ENCODE measurements at places on chromosomes 11 and 22.
A peak's percentile ranks its signal among the peaks of the same experiment; 100 is the strongest.

DNA sequence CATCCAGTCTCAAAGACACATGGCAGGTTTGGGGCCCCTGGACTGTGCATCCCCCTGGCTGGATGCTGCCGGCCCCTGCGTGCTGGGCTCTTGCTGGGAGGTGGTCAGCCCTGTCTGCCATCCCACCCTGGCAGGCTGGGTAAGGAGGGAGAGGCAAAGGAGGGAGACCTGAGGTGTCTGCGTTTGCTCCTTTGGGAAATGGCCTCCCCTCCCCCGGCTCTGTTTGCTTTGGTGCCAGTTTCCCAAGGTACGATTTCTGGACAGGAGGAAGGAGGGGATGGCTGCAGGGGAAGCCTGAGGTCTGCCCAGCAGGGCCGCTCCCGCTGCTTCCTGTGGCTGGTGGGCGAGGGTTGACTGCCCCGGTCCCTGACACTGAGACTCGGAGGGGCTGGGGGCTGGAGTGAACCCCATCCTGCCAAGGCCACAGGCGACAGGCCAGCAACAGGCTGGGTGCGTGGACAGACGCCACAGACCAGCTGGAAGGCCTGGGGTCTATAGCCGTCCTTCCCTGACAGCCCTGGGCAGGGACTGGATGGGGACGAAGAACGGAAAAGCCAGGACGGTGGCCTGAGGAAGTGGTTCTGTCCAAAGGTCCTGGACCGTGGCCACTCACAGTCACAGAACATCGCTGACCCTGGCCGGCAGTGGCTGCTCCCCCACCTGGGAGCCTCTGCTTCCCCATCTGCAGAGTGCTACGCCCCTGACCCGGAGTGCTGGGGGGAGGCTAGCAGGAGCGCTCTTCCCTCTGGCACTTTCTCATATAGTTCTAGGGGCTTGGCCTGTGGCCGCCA lies 38.0 kb downstream of the OSBPL5 start:
- DNase-seq, result no peak

GRCh38 chr11:108571001-108571400 lies 22.6 kb downstream of the EXPH5 start:
- no peak for DNase-seq

- no peak for DNase-seq
Measured at GRCh38 chr22:47076758-47077157, 314.3 kb downstream of the TBC1D22A start.

DNA sequence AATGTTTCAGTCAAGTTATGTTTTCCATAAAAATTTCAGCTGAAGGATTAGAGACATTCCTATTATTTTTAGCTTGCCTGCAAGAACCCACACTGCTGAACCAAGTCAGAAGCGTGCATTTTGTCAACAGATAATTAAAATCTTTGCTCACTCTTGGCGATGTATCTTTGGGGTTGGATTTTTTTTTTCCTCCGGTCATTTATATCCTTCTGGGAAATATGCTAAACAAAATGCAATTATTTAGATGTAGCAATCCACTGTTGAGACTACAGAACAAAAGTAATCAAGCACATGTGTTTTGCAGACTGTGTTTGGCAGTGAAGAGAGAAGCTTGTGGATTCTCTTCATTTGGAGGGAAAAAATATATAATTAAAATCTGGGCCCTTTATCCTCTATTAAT lies 15.3 kb upstream of the NELL1 start:
- DNase-seq, result peak; percentile 26

DNA sequence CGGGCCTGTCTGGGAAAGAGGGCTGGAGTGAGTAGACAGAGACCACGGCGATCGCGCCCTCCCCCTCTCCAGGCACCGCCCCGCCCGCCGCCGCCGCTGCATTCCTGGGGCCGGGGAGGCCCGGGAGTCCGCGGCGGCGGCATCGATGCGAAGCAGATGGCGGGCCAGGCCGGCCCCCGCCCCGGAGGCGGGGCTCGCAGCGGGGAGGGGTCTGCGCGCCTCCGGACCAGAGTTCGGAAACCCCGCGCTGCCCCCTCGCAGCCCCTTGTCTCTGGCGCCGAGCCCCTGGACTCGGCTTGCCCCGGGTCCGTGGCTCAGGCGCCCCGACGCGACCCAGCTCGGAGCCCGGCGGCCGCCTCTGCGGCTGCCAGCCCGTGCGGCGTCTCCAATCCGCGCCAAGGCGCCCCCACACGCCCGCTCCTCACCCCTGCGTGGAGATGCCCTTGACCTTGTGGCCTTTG lies 1.3 kb downstream of the SCARF2 start:
- DNase-seq, result peak; percentile 22

- DNase-seq, result no peak
Measured at GRCh38 chr11:32215157-32215556, 124.3 kb downstream of the RCN1 start.

DNA sequence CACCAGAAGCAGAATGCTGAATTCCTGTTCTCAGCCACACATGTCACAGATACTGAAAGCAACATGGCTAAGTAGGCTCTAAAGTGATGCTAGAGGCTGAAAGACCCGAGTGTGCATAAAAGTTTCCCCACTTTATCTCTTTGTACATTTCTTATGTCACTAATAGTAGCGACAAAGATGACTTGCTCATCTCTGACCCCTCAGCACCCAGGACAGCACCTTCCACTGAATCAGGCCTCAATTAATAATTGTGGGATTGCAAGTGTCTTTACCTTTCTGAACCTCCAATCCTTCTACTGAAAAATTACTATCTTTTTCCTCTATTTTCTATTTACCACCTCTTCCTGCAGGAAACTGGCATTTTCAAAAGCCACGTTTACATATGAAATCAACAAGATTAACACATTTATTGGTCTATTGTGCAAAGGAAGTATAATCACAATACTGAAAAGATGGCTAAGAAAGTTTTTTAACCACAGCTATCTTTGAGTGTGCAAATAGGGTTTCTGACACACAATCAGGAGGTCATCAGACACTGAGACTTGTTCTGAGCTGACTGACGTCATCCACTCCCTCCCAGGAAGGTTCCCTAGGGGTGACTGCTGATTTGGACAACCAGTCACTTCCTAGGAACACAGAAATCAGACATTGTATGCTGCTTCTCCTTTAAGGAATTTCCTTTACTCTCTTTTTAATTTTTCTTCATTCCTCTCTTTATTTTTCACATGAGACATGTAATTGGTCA lies 213.9 kb upstream of the ISX start:
- DNase-seq, result peak; percentile 26

DNA sequence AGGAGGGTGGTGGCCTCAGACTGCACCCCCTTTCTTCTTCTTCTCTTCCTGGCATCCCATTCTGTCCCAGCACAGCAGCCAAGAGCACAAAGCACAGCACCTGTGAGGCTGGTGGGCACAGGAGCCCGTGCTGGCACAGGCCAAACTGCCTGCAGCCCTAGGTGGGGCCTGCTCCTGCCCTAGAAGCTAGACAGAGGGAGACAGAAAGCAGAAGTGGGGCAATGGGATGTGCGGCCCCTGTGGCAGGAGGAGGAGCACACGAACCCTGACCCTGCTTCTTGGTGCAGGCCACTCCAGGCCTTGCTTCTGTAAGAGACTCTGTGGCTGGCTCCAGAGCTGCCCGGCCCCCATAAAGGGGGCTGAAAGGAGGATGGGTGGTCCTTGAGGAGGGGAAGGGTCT lies 3.9 kb upstream of the PTS start:
- DNase-seq, result no peak

DNA sequence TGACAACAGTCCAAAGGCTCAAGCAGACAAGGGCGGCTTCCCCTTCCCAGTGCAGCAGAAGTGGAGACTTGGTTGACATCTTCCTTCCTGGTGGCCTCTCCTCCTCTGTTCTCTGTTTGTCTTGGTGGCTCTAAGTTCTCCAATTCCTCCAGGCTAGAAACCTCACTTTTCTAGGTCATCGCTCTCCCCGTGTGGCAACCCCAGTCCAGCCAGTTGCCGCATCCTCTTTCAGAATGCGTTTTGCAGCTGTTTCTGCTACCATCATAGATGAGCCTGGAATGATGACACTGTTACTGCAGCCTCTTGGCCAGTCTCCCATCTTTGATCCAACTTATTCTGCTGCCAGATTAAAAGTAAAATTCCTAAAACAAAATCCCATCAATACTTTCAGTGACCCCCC lies 201.5 kb downstream of the TRIM29 start:
- no peak for DNase-seq

GRCh38 chr11:90500922-90501568 lies 278.2 kb upstream of the CHORDC1 start:
- no peak for DNase-seq

DNA sequence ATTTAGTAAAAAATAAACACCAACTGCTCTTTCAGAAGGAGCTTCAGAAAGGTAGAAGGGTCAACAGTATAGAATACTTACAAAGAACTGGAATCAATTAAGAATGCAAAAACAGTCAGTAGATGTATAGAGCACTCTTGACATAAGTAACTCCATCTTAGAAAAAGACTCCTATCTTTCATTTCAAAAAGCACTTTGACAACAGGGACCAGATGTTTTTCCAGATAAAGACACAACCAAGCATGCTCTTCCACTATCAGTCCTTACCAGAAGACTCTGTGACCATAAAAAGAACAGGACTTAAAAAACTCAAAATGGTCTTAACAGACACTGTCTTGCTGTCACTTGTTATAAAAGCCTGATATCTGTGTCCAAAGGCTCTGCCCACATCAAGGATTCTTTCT lies 5.2 kb downstream of the SLC25A17 start:
- no peak for DNase-seq

GRCh38 chr11:119634301-119634700 lies 94.7 kb downstream of the NECTIN1 start:
- DNase-seq, result no peak

DNA sequence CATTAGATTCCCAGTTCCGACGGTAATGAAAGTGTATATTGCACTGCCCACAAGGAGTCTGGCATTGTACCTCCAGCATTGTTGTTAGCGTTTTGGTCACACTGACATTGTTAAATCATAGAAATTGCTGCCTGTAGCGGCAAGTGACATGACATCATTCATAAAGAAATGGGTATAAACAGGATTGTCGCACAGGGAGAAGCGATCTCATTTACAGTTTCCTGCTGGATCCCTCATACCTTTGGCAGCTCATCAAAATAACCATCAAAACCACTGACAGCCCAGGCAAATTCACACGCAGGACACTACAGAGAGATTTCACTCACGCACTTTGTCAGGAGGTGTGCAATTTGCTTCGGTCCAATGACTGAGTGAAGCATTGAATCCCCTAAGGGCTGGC lies 3.5 kb downstream of the HTR3B start:
- DNase-seq, result peak; percentile 64

DNA sequence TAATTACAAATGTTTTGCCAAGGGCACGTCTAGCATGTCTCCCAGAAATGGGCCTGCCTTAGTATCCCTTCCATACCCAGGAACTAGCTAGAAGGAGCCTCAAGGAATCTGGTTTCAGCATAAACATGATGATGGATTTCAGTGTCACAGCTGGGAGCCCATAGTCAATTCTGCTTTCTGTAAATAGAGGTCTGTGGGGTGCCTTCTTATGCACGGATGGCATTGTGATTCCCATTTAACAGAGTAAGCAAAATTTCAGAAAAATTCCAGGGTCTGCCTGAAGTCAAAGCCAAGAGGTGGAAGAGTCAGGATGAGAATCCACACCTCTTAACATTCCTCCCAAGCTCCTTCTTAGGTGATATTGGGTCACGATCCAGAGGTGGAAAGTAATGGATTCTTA lies 12.1 kb downstream of the DUSP18 start:
- peak; percentile 63 for DNase-seq

DNA sequence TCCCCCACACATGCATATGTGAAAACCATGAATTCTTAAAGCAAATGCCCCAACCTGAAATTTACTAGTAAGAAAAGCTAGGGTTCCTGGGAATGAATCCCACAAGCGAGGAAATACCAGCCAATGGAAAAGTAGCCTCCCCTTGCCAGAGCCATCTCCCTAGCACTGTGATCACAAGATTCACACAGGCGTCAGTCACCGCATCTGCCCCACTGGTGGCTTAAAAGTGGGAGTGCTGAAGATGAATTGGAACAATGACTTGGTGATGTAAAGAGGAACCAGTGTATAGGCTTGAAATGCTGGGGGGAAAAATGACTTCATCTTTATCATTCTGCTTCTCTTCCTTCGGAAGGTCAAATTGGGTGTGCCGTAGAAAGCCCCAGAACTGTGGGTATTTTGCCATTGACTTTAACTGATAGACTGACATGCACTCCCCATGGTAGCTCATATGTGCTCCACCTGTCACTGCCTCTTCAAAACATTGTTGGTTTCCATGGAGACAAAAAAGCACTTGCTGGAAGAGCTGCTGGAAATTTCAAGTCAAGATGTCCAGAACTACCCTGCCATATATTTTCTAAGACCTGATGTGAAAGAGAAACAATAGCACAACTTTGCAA lies 19.2 kb upstream of the ASPHD2 start:
- DNase-seq, result no peak

DNA sequence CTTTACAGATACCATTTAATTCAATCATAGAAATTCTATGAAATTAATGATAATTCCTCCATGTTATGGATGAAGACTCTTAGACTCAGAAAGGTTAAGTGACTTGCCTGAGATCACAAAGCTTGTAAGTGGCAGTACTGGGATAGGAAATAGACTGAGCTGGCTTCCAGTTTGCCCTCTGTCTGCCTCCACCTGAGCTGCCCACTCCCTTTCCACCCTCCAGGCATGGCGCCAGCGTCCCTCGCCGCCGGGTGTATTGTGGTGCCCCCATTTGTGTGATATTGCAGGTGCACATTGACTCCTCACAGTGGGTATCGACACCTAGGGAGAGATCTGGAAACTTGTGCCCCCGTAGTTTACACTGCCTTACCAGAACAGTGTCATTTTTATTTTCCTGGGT lies 9.4 kb upstream of the RPS3 start:
- peak; percentile 65 for DNase-seq

DNA sequence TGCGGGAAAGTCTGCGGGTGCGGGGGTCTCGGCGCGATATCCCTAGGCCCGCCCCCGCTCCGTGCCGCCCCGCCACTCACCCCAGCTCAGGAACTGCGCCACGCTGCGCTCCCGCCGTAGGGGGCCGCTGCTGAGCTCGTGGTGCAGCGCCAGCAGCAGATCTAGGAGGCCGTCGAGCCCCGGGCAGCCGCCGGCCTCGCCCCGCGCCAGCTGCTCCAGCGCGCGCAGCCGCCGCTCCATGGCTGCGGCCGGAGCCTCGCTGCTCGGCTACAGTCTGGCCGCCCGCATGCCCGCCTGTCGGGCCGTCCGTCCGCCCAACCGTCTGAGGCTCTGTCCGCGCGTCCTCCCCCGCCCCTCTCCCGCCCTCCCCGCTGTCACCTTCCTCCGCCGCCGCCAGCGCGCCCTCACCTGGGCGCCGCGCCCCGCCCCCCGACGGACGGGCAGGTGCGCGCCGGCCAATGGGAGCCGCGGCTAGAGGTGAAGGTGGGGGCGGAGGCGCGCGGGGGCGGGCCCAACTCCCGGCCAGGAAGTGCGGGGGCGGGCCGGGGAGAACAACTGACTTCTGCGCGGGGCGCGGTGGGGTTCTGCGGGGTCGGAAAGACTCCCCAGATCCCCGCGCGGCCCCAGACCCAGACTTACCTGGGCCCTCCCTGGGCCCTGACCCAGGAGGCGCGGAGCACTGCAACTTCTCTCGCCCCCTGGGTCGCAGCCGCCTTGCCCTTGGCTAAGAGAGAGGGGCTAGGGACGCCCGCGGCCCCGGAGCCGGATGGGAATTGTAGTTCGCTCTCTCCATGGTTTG lies at the start of gene CDC42BPG:
CDC42BPG (minus strand) TSS at position 324 of the 799 bp plus-strand sequence; CDS start at position 240, 84 bp downstream.
- DNase-seq, result peak; percentile 98
